ENCODE measurements at places on chromosomes 7 and 10.

GRCh38 chr10:120365872-120366271, 91.2 kb upstream of the PLPP4 start:
- DNase-seq, result no peak

DNA sequence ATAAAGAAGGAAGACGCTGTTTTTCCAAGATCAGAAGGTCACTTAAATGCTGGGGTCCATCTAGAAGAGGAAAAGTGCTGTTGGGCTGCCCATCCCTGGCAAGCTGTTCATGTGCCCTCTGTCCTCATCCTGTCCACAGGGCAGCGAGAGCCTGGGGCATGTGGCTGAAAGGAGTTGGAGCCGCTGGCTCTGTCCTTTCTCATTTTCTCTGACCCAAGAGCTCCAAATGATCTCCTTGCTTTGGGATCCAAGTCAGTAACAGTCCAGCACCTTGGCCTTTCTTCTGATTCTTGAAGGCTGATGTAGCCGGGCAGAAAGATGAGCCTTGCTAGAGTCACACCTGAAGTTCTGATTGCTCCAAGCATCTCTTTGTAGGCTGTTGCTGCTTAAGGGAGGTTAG, 44.4 kb downstream of the SPDYE5 start:
- no peak for DNase-seq

- DNase-seq, result no peak
These were observed 72.8 kb upstream of the MPP7 start for GRCh38 chr10:28375399-28376354.

DNA sequence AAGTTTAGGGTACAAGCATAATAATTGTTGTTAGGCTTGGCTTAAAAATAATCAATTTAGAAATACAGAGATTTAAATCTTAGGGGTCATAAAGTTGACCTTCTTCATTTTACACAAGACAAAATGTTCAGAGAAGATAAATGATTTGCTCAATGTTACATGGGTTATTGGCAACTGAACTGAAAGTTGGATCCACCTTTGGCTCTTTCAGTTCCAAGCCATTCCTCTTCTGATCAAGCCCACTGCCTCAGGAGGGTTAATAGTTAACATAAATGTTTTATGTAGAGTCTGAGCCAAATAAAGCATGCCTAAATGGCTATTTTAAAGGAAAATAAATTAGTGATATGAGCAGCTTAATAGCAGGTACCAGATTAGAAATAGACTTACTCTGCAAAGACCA, 79.1 kb upstream of the RHOBTB1 start:
- DNase-seq, result no peak

GRCh38 chr7:105130048-105130447, 116.0 kb downstream of the KMT2E start:
- DNase-seq, result no peak

DNA sequence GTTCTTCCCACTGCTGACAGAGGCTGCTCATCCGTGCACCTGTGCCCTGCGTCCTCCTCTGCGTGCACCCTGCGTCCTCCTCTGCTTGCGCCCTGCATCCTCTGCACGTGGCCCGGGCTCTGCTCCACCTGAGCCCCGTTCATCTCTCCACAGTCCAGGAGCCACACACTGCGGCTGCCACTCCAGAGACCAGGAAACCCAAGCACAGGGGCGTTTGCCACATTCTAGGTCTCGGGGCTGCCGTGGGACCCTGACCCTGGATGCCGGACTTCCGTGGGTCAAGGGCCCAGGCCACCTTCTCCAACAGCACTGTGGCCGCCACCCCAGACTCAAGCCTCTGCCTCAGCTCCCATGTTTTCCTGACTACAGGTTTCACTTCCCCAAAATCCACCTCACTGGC, 460.4 kb downstream of the PTPRN2 start:
- DNase-seq, result no peak

- DNase-seq, result no peak
These were observed 104.6 kb downstream of the PROSER2 start for GRCh38 chr10:11927746-11928145.

GRCh38 chr10:110398419-110399105, 93.8 kb upstream of the SMNDC1 start:
- no peak for DNase-seq

GRCh38 chr7:47311891-47312290, 270.0 kb downstream of the TNS3 start:
- DNase-seq, result no peak

DNA sequence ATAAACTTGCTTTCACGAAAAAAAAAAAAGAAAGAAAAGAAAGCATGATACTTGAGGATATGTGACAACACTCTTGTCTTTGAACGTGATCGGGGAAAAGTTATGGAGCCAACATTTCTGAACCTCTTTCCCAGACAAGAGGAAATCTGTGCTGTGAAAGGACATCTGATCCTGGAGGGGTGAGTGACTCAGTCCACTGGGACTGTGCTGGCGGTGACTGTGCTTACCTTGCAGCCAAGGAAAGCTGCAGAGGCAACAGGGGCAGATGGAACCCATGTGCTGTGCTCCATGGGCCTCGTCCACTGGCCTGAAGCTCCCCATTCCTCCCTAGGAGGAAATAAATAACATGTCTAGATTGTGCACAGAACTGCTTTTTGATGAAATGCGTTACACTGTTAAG, 116.5 kb upstream of the RAB11FIP2 start:
- no peak for DNase-seq

GRCh38 chr7:28708033-28708951, 249.8 kb downstream of the TRIL start:
- DNase-seq, result peak; percentile 23

GRCh38 chr7:55050281-55050680, 31.5 kb downstream of the EGFR start:
- no peak for DNase-seq

GRCh38 chr7:138164804-138165203, 88.5 kb downstream of the AKR1D1 start:
- DNase-seq, result no peak

GRCh38 chr7:155869784-155870076, 57.5 kb upstream of the SHH start:
- no peak for DNase-seq

- no peak for DNase-seq
These were observed 196.3 kb downstream of the CDCA7L start for GRCh38 chr7:21749378-21749777.

- no peak for DNase-seq
These were observed 80.6 kb downstream of the GSAP start for GRCh38 chr7:77335581-77335980.

GRCh38 chr7:155218276-155219153, 79.2 kb upstream of the INSIG1 start:
- no peak for DNase-seq

- no peak for DNase-seq
These were observed 86.6 kb upstream of the UNC5B start for GRCh38 chr10:71125749-71126107.

DNA sequence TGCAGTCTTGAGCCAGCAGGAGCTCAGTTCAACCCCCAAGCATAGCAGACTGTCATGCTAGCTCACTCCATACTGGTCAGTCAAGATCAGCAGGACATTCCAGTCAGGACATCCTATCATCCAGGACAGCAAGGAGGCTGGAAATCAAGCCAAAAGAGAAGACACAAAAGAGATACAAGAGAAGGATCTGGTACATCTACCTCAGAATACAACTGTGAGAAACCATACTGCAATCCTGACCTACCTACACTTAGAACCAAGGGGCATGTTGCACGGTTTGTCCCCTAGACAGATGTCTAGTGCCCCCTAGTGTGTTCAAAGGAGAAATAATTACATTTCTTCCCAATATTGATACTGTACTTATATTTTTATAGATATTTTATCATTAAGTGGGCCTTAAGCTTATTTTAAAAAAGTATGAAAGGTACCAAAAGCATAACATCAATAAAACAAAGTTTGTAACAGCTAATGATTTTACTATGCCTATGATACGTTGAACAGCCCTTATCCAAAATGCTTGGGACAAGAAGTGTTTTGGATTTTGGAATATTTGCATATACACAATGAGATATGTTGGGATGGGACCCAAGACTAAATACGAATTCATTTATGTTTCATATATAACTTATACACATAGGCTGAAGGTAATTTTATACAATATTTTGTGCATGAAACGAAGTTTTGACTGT, 26.7 kb downstream of the ERCC6 start:
- no peak for DNase-seq

- no peak for DNase-seq
These were observed 86.2 kb downstream of the AOAH start for GRCh38 chr7:36638140-36638539.

- no peak for DNase-seq
These were observed 377 bp upstream of the POLR1F start for GRCh38 chr7:19709249-19709578.

GRCh38 chr7:2224934-2225333, 7.8 kb downstream of the MAD1L1 start:
- no peak for DNase-seq

DNA sequence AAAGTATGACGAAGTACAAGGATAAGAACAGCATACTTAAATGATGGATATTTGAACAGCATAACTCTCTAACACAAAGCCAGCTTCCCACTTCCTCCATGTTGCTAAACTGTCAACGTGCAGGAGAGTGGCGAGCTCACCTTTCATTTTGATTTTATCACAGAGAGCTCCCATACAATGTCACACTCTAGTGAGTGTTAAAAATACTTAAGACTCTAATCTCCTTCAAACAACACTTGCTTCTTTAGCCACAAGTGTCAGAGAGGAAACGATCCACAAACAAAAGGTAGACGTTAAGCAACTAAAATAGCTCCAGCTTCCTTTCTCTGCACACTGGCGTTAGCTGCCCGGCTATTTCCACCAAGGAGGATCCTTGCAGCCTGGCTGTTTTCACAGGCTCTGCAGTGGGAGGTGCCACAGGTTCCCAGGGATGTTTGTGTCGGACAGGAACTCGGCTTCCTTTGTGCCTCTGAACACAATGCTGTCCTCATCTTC, 194.6 kb downstream of the COBL start:
- DNase-seq, result no peak

All from nucleus accumbens (tissue), 56 donors.